CD4-positive, CD25-positive, alpha-beta regulatory T cell (primary cell): ENCODE measurements at places on chromosomes 7 and 10. TPM values are rescaled to one million over a fixed set of nuclear protein-coding genes. Genes with fewer than 3 reads are reported as not detected.

The CLRN3 gene
- total RNA-seq, result not detected

The AKR1C4 gene
- total RNA-seq, result not detected

- H3K27me3 ChIP-seq, result no peaks in the 10 kb centered on the region
- no peaks in the 10 kb centered on the region for H3K36me3 ChIP-seq
Observed at GRCh38 chr7:30379131-30379530, 94.7 kb downstream of the ZNRF2 start.

The NKX2-3 gene
- not detected for total RNA-seq

DNA sequence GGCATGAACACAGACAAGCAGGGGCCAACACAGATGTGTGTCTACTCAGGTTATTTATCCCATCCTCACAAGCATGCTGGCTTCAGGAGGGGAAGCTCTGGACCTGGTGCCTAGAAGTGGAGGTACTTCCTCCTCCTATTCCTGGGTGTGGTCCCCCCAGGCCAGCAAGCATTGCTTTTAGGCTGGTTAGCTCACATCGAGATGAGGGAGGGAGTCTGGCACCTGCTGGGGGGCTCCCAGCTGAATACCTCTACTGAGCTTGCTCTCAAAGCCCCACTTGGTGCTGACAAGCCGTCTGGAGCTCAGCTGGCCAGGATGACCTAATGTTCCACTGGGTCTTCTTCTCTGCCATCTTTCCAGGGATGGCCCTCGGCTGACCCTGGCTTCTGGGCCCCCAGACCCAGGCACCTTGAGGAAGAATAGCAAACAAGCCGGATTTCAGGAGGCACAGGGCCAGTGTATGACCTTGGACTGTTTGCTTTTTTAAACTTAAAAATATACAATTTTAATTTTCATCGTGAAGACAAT, 26.8 kb downstream of the FAM241B start:
- no peak overlapping the region for H3K27ac ChIP-seq
- no peaks in the 10 kb centered on the region for H3K4me1 ChIP-seq
- H3K36me3 ChIP-seq, result no peaks in the 10 kb centered on the region
- no peak overlapping the region for H3K4me3 ChIP-seq
- no peaks in the 10 kb centered on the region for H3K27me3 ChIP-seq

DNA sequence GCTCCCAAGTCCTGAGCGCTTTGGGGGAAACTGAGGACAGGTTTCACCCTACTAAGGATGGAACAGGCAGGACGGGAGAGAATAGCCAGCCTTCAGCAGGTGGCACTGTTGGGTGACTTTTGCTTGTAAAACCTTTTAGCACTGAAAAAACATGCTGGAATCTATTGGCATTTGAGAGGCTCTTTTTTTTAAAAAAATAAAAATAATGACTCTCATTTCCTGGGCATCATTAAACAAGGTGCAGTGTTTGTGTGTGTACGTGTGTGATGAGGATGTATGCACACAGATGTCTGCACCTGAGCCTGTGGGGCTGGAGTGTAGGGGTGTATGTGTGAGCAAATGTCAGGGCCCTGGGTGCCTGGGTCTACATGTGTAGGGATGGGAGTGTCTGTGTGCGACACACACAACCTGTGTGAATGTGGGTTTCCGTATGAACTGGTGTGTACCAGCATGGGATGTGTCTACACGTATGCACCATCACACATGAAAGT, 177.9 kb downstream of the RPS24 start:
- H3K27ac ChIP-seq, result no peak overlapping the region
- no peak for DNase-seq
- no peaks in the 10 kb centered on the region for H3K4me1 ChIP-seq

The MYL7 gene
- not detected for total RNA-seq

DNA sequence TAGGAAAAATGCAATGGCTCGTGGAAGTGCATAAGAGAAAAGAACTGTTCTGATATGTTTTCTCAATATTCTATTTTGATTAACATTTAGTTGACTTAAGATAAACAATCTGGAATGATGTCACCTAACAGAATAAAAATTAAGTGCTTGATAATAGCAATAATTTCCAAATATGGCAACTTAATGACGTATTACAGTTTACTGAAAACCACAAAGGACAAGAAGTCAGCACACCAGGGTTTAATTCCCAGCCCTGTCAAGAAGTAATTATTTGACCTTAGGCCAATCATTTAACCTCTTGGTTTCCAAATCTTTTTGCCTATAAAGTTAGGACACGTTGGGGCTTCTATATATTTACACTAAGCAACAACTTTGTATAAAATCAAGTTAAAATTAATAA, 95.7 kb downstream of the CABCOCO1 start:
- H3K27ac ChIP-seq, result no peak overlapping the region
- H3K27me3 ChIP-seq, result no peaks in the 10 kb centered on the region
- H3K4me3 ChIP-seq, result no peak overlapping the region
- no peak for DNase-seq
- H3K4me1 ChIP-seq, result no peaks in the 10 kb centered on the region

The PLAC9 gene
- not detected for total RNA-seq

DNA sequence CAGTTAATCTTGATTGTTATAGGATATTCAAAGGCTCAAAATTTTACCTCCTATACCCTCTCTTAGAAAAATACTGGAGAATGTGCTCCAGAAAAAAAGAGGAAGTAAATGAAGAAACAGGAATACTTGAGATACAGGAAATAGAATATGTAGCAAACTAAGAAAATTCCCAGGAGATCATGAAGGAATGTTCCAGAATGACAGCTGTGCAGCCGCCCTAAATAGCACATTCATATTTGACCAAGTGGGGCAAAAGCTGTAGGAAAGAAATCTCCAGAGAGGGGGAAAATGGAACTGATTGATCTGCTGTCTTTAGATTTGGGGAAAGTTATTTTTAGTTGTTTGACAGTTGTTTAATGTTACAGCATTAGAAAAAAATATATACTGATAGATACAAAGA, 46.2 kb upstream of the ZEB1 start:
- DNase-seq, result no peak
- H3K4me3 ChIP-seq, result no peak overlapping the region
- H3K36me3 ChIP-seq, result no peaks in the 10 kb centered on the region
- no peaks in the 10 kb centered on the region for H3K27me3 ChIP-seq
- no peaks in the 10 kb centered on the region for H3K4me1 ChIP-seq

DNA sequence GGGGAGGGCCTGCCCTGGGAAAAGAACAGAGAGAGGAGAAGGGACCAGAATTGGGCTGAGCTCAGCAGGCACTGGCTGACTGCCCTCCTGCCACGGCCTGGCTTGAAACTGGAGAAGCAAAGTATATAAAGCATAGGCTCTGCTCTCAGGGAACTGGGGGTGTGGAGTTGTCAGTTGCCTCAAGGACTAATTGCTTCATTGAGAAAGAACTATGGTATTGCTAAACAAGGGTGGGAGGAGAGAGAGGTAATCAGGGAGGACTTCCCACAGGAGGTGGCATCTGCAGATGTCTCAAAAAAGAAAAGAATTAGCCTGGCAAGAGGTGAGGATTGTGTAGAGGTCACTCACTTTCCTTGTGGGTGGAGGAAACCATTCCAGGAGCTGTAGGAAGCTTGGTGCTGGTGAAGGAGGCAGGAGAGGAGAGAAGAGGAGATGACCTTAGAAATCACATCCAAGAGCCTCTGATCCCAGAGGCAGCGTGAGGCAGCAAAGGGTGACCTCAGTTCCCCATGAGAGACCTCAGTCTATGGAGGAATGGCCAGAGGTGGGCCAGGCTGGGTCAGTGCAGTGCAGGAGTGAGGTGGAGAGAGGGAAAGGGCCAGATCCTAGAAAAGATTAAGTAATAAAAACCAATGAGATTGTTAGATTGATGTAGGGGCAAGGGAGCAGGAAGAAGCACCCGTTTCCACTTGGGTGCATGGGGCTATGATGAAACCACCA, 2.4 kb downstream of the PILRB start:
- H3K4me1 ChIP-seq, result no peaks in the 10 kb centered on the region
- H3K27ac ChIP-seq, result no peak overlapping the region
- no peak overlapping the region for H3K4me3 ChIP-seq
- no peak for DNase-seq

GRCh38 chr10:125064681-125065492, 95.5 kb downstream of the CTBP2 start:
- peaks cover 6% of the 10 kb centered on the region for H3K4me1 ChIP-seq
- no peaks in the 10 kb centered on the region for H3K36me3 ChIP-seq
- H3K27me3 ChIP-seq, result no peaks in the 10 kb centered on the region
- no peak for DNase-seq

DNA sequence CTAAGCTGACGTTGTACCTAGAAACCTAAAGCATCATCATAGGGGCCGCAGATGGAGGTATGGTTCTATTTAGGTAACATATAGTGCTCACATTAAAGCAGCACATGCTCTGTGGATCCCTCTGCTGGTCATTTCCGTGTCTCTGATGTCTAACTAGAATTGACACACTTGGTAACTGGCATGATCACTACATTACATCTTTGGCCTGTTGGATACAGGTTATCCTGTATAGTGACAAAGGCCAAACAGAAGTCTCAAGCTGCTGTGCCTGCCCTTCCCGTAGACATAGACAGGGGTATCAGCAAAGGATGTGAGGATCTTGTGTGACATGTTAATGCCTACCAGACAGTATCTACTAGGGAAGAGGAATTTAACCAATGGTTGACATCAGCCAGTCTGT, 51.2 kb downstream of the KIF5B start:
- H3K27ac ChIP-seq, result no peak overlapping the region
- H3K27me3 ChIP-seq, result no peaks in the 10 kb centered on the region
- no peak overlapping the region for H3K4me3 ChIP-seq
- H3K4me1 ChIP-seq, result peaks cover 5% of the 10 kb centered on the region

DNA sequence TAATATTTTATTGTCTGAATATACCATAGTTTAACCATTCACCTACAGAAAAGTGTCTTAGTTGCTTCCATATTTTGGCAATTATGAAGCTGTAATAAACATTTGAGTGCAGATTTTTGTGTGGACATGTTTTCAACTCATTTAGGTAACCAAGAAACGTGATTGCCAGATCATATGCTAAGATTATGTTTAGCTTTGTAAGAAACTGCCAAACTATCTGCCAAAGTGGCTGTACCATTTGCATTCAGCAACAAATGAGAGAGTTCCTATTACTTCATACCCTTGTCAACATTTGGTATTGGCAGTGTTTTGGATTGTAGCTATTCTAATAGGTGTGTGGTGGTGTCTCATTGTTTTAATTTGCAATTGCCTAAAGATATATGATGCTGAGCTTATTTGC, 233.5 kb downstream of the TMEM26 start:
- no peaks in the 10 kb centered on the region for H3K36me3 ChIP-seq
- no peaks in the 10 kb centered on the region for H3K4me1 ChIP-seq
- H3K27ac ChIP-seq, result no peak overlapping the region
- no peak for DNase-seq
- no peaks in the 10 kb centered on the region for H3K27me3 ChIP-seq
- no peak overlapping the region for H3K4me3 ChIP-seq

GRCh38 chr7:155837126-155837479, 24.8 kb upstream of the SHH start:
- H3K27me3 ChIP-seq, result no peaks in the 10 kb centered on the region
- H3K4me3 ChIP-seq, result no peak overlapping the region
- no peak overlapping the region for H3K27ac ChIP-seq
- no peaks in the 10 kb centered on the region for H3K4me1 ChIP-seq
- DNase-seq, result no peak
- H3K36me3 ChIP-seq, result no peaks in the 10 kb centered on the region
